Osteocyte (in vitro differentiated cells): ENCODE measurements at places on chromosomes 7 and 10.

- H3K4me3 ChIP-seq, result no peak overlapping the region
- H3K27me3 ChIP-seq, result peaks cover 41% of the 10 kb centered on the region
- DNase-seq, result no peak
Measured at GRCh38 chr10:97107551-97107950, 78.2 kb downstream of the SLIT1 start.

- H3K27ac ChIP-seq, result no peak overlapping the region
- H3K27me3 ChIP-seq, result peaks cover 13% of the 10 kb centered on the region
- no peak overlapping the region for H3K4me3 ChIP-seq
- H3K36me3 ChIP-seq, result no peaks in the 10 kb centered on the region
- H3K4me1 ChIP-seq, result peaks cover 6% of the 10 kb centered on the region
Measured at GRCh38 chr10:118106426-118106825, 59.7 kb upstream of the RAB11FIP2 start.

DNA sequence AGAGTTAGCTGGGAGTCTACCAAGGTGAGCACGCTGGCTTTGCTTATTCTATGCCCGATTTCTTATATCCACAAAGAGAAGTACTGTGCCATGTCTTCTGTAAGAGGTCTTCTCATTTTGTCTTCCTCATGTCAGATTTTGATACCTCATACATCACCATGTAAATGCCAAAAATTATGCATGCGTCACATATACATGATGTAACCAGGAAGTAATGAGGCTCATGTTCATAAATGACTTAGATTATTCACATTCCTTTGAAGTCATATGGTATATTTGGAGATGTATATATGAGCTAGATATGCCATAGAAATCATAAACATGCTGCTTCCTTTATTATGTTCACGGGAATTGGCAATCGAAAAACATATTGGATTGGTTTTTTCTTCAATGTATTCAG lies 97.7 kb upstream of the CELF2 start:
- no peak for DNase-seq
- H3K36me3 ChIP-seq, result no peaks in the 10 kb centered on the region
- peaks cover 8% of the 10 kb centered on the region for H3K4me1 ChIP-seq
- no peak overlapping the region for H3K27ac ChIP-seq

DNA sequence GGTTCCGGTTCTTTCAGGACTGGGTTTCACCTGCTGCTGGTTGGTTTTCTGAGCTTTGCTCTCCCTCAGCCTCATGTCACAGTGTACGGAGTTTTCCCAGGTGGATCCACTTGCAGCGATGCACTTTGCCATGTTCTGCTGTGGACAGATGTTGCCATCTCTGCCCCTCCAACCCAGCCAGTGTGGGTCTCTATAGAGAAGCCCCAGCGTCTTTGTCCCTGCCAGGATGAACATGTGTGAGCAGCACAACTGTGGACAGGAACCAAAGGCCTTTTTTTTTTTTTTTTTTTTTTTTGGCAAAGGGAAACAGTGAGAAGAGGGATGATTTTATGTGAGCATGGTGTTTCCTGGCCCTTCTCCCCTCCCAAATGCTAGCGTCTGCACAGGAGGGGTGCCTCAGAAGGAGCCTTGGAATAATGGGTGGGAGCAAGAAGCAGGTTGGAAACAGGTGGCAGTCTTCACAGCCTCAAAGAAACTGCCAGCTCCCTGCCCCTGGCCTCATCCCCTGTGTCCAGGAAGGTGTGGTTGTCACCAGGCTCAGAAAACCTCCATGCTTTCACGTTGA lies 106.5 kb downstream of the RPS24 start:
- DNase-seq, result no peak
- H3K36me3 ChIP-seq, result no peaks in the 10 kb centered on the region
- no peak overlapping the region for H3K27ac ChIP-seq
- H3K4me3 ChIP-seq, result no peak overlapping the region
